CD14-positive monocyte (primary cell): ENCODE measurements at places on chromosomes 13 and 19.
A peak's percentile ranks its signal among the peaks of the same experiment; 100 is the strongest.

- no peak for DNase-seq
Measured at GRCh38 chr19:16325641-16326400, 1.2 kb downstream of the KLF2 start.

DNA sequence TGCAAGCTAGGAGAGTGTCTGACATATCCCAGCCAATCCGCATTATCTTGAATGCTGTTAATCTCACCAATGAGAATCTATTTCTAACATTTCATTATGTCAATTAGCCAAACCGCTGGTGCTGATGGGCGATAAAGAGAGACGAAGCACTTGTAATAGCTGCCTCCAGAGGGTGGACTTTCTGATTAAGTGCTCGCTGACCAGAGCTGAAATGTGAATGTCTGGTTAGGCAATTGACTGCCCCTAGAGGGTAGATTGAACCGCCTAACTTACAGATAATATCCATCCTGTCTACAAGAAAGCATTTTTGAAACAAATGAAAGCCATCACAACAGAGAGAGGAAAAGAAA lies 552 bp upstream of the GRWD1 start:
- peak; percentile 46 for DNase-seq

- no peak for DNase-seq
Measured at GRCh38 chr13:38693168-38693567, 6.3 kb downstream of the FREM2 start.

- no peak for DNase-seq
Measured at GRCh38 chr19:29320618-29321017, 107.7 kb upstream of the UQCRFS1 start.

DNA sequence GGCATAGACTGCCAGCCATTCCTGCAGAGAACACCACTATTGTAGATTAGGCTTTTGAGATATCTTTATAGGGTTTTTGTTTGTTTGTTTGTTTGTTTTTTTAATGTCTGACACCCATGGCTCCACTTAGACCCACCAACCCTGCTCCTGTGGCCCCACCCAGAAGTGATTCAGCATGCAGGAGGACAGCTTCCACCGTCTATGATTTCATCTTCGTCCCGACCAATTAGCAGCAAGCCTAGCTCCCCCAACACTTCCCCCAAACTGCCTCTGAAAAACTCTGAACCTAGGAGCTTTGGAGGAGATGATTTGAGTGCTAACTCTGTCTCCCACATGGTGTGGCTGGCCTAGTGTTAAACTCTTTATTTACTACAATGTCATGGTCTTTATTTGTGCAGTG lies 108.3 kb upstream of the RXFP2 start:
- DNase-seq: no peak

- no peak for DNase-seq
Measured at GRCh38 chr13:28489524-28489931, 5.4 kb downstream of the FLT1 start.

- no peak for DNase-seq
Measured at GRCh38 chr13:49271264-49271663, 23.5 kb downstream of the CDADC1 start.

DNA sequence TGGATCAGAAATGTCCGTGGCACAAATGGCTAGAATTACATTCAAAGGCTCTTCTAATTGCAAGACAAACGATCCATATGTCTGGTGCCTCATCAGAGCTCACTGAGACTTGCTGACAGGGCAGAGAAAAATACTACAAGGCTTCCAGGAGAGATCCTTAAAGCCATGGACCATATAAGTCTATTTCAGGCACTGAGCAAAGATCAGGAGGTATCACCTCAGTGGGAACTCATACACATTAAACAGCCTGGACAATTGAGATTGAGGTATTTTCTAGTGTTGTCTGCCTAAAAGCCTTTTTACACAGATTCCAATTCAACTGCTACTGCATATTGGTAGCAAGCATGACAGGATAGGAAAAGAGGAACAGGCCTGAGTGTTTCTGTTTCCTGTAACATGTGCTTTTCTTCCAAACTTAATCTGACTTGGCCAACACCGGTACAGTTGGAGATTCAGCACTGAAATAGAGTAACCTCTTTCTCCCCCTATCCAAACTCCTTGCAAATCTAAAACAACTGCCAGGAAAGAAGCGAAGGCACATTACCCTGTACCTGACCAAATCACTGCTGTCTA lies 65.9 kb downstream of the SERP2 start:
- no peak for DNase-seq

GRCh38 chr19:51441410-51442390 lies 16.6 kb downstream of the SIGLEC8 start:
- peak; percentile 54 for DNase-seq

GRCh38 chr13:104759069-104759468 lies 1692.9 kb upstream of the SLC10A2 start:
- no peak for DNase-seq

GRCh38 chr13:92362717-92363116 lies 863.9 kb upstream of the GPC6 start:
- no peak for DNase-seq

DNA sequence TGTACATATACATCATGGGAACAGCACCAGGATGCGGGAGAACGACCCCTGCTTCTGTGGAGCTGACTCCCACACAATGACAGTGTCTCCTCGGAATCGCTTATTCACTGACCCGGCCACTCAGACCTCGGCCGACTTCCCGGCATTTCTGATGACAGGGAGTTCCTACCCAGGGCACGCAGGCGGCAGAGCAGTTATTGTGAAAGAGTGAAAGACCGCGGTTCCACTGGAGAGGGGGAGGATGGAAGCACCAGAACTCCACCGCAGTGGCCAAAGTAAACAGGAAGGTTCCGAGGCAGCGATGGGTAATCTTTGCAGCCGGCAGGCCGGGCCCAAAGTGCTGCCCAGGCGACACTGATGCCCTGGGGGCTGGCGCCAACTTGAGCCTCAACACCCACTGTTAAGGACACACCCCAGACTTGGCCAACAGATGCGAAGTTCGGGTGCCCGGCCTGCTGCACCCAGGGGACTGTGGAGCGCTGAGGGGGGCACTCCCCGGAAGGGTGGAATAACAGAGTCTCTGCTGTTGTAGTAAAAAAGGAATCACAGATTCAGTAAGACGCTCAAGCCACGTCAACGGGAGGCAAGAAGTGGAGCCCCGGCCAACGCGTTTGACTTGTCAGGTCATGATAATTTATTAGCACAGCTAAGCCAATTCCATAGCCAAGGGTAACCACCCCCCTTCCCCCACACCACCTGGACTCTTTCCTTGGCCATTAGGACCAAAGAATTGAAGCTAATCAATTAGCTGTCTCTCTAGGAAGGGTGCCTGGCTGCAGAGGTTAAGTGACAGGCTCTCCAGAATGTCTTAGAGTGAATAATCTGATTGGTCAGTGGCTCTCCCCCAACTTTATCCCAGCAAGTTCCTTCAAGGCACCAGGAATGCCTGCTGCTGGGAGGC lies 5.8 kb downstream of the MLLT1 start:
- DNase-seq: peak; percentile 84

DNA sequence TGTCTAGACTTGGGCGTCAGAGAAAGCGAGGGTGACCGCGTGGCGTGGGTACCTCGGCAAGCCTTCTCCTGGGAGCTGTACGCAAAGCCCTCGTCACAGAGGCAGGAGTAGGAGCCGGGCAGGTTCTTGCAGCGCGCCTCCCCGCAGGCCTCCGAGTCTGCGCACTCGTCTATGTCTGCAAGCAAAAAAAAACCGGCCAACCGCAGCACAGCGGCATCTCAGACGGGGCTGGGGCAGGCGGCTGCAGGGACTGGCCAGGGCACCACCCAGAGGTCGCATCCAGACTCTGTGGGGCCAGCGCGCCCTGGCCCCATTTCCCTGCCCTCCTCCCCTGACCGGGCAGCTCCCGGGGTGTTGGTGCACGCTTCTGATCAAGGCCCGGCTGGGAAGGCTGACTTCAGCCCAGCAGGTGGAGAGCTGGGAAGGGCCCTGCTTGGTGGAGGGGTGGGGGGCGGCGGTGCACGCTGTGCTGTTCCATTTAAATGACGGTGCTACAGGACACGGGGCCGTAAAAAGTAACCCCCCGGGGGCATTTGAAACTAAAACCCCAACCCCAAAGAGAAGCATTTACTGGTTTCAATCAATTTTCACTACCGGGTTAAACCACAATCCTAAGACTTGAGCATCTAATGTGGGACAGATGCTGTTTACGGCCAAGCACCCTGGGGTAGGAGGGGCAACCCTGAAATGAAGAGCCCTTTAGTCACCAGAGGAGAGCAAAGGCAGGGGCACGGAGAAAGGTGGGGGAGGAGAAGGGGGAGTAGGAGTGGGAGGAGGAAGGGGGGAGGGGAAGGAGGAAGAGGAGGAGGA lies 28.2 kb downstream of the GAS6 start:
- DNase-seq: no peak

DNA sequence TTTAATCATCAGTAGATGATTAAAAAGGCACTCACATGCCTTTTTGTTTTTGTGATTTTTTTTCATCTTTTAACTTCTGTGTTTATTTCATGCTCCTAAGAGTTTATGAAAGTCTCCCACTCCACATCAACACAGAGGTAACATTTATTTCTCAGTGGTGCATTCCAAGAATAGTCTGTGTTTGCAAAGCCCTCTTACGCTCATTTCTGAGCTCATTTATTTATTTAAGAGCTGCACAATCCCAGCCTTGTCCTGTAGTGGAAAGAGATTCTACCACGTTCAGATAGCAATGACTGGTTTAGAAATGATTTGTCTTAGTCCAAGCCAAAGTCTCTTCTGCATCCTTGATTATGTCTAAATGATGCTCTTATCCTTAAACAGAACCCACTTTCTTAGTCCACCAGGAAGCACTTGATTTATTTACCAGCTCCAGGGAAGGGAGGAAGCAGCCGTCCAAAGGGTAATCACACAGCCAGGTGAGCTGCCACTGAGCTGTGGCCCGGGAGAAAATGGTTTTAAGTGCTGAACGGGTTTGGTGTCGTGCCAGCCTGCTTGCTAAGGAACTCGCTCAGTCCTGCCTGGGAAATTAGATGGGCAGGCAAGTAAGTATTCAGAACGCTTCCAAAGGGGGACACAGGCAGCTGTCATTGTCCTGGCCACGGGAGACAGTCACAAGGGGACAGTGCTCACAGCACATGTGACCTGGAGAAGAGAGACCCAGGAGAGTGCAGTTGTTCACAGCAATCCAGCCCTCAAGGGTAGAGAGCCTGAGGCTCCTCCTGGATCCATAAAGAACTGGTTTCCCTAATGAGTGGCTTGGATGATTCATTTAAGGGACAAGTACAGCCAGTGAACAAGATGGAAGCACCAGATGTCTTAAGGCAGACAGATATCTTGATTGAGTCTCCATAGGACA lies 131.8 kb upstream of the WASF3 start:
- DNase-seq: no peak

DNA sequence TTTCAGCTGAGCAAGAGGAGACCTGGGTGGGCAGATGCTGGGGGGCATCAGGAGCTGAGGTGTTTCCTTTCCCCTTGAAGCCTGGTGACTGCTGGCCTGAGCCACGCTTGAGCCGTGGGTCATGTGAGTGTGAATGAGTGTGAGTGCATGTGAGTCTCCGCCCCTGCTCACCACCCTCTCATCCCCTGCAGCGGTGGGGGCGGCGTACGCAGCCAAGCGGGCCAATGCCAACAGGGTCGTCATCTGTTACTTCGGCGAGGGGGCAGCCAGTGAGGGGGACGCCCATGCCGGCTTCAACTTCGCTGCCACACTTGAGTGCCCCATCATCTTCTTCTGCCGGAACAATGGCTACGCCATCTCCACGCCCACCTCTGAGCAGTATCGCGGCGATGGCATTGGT lies 5.2 kb downstream of the B3GNT8 start:
- no peak for DNase-seq

- DNase-seq: peak; percentile 91
Measured at GRCh38 chr19:8576273-8576993, 809 bp downstream of the MYO1F start.

- DNase-seq: no peak
Measured at GRCh38 chr19:1028062-1028926, 1.9 kb downstream of the CNN2 start.

GRCh38 chr13:32310134-32310706 lies 4.9 kb downstream of the ZAR1L start:
- peak; percentile 52 for DNase-seq

GRCh38 chr13:75960538-75960994 lies 324.4 kb downstream of the LMO7 start:
- no peak for DNase-seq

DNA sequence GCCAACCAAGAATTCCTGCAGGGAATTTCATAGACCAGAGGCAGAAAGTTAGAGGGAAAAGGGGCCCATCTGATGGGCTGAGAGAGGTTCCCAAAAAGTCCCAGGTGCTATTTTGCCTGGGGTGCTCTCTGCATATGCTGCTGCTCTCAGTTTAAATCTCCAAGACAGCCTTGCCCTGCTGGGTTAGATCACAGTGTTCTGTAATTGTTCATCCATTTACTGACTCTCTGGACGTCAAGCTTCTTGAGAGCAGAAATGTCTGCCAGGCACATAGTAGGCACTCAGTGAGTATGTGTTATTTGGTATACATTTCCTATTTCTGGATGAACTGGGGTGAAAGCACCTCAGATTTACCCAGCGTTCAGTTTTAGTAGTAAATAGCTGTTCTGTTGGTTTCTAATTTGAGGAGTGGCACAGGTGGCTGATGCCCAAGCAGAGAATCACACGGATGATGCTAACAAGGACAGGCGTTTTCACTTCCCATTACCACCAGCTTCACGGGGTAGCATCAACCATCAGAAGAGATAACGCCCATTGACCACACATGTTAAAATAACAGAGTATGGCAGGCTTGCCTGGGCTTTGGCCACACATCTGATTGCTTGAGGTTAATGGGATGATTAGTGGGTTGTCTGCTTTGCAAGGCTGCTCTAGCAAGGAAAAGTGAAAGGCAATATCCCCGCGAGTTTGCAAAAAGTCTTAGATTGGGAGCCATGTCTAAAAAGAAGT lies 161.1 kb downstream of the SLC7A1 start:
- no peak for DNase-seq

DNA sequence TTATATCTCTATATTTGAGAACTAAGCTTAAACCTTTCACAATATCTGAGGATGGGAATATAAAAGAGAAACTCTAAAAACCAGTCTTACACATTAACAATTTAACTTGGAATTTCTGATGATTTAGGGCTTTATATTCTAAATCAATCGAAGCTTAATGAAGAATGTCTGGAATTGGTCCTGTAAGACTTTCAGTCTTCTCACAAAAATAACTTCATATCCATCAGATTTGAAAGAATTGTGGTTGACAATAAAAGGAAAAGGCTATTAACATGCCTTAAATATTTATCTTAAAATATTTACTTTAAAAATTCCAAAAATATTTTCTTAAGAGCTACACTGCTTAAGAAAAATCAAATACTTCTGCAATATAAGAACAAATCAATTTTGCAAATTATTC lies 27.3 kb downstream of the MYCBP2 start:
- DNase-seq: no peak

GRCh38 chr19:19570571-19570970 lies 32.5 kb downstream of the CILP2 start:
- DNase-seq: no peak
